ENCODE measurements at places on chromosomes 4 and X. TPM values are rescaled to one million over a fixed set of nuclear protein-coding genes. Genes with fewer than 3 reads are reported as not detected.

DNA sequence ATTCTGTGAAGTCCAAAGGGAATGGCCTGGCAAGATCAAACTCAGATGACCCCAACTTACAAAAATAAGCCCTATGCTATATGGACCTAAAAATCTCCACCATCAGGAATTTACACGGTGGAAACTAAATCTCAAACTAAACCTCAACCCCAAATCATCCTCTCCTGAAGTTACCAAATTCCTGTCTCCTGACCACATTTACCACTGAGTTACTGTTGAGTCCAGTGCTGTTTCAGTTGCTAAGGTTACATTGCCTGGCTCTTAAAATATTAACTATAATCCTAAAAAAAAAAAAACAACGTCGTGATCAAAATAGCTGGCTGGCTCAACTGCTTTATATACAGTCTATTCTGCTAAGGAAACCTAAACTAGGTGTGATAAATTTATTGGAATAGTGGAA lies 315.2 kb upstream of the SLIT2 start:
- no peak for DNase-seq

- DNase-seq: no peak
Measured at GRCh38 chrX:109535578-109535977, 1.1 kb upstream of the NXT2 start.

DNA sequence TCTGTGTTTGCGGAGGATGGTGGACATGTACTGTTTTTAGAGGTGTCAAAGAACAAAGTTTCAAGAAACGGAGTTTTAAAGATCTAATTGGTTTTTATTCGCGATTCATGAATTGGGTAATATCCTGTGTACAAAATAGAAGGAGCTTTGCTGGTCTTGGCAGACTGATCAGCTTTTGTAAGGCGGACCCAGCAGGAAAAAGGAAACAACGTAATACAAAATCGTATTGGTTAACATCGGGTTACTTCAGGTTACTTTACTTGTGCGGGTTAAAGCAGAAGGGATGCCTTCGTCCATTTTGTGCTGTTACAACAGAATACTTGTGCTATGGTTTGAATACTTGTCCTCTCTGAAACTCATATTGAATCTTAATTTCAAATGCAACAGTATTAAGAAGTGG lies 11.4 kb upstream of the NYX start:
- DNase-seq: peak; percentile 61

GRCh38 chr4:186724864-186725468 lies 1.3 kb upstream of the FAT1 start:
- no peak for DNase-seq

DNA sequence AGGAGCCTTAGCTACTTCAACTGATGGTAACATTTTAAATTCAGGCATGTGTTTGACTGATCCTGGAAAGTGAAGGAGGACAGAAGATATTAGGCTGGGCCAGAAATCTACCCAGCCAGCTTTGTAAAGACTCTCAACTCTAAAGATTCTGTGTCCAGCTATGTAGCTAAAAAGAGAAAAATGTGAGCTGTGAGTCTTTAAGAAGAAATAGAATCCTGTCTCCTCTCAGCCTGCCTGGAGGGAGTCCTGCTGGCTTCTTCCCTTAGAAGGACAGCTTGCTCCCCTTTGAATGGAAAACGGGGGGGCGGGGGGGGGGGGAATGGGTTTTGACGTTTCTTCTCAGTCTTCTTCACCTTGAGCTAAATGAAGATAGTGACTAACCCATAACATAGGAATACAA lies 54.3 kb upstream of the INTU start:
- DNase-seq: no peak

- no peak for DNase-seq
Measured at GRCh38 chr4:147528054-147528453, 47.2 kb downstream of the EDNRA start.

GASK1B gene
- 44.8 TPM for total RNA-seq
